NK-92 treated with Interleukin-12 subunit alpha and Interleukin-12 subunit beta, amount 100 ng/mL, for 24 hours (cell line): ENCODE measurements at places on chromosomes 13 and 19.

GRCh38 chr19:41392775-41393174 is 4.4 kb downstream of the EXOSC5 start:
- no peak for DNase-seq

- no peak for DNase-seq
These were observed 2.4 kb upstream of the CHERP start for GRCh38 chr19:16544473-16545231.

DNA sequence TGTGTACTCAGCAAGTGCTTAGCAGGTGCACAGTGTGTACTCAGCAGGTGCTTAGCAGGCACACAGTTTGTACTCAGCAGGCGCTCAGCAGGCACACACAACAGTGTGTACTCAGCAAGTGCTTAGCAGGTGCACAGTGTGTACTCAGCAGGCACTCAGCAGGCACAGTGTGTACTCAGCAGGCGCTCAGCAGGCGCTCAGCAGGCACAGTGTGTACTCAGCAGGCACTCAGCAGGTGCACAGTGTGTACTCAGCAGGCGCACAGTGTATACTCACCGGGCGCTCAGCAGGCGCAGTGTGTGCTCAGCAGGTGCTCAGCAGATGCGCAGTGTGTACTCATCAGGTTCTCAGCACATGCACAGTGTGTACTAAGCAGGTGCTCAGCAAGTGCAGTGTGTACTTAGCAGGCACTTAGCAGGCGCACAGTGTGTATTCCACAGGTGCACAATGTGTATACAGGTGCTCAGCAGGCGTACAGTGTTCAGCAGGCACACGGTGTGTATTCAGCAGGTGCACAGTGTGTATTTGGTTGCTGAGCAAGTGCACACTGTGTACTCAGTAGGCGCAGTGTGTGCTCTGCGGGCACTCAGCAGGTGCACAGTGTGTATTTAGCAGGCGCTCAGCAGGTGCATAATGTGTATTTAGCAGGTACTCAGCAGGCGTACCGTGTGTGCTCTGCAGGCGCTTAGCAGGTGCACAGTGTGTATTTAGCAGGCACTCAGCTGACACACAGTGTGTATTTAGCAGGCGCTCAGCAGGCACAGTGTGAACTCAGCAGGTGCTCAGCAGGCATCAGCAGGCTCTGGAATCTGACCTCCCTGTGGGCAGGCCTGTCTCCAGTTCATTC is 15.1 kb downstream of the CRTC1 start:
- no peak for DNase-seq

DNA sequence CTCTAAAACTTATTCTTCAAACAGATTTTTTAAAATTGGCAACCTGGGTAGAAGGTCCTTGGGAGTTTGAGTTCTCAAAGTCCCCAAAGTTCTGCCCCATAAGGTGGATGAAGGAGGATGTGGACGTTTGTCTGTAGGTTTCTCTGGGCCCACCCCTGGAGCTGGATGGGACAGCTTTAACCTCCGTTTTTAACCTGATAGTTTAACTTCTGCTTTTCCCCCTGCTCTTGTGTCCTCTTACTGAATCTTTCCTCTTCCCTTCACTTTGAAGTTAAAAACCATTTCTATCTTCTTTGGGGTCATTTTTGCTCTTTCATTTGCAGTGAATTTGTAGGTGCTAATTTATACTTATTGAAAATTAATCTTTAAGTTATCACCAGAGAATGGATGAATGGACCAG is 79.1 kb downstream of the ESD start:
- DNase-seq, result no peak

DNA sequence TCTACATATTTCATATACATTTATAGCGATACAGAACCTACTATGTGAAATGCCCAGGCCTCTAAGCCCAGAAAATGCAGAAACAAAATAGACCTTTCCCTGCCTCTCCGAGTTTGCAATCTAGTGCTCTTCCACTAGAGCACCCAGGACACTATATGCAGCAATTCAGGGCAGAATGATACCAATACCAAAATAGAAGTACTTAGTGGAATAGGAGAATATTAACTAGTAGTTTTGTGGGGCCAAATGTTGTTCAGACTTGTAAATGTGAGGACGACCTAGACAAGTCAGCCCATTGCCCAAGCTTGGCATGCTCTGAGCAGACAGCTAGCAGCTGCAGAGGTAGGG is 35.8 kb upstream of the FLT1 start:
- DNase-seq, result no peak
